Smooth muscle cell of the pulmonary artery (primary cell): ENCODE measurements at places on chromosomes 16 and 17. TPM values are rescaled to one million over a fixed set of nuclear protein-coding genes. Genes with fewer than 3 reads are reported as not detected.

RIPOR1 gene
- 64.4 and 104 TPM in 2 replicates for total RNA-seq

NPIPB9 gene
- total RNA-seq = 0.72 and 1.7 TPM in 2 replicates

TMEM238L gene
- total RNA-seq = not detected in 2 replicates

GJC1 gene
- 27.7 and 40.1 TPM in 2 replicates for total RNA-seq

HNF1B gene
- total RNA-seq = not detected in 2 replicates

CRHR1 gene
- not detected in 2 replicates for total RNA-seq

CES3 gene
- 0.39 and 1.2 TPM in 2 replicates for total RNA-seq

PITPNM3 gene
- 2.4 and 3.8 TPM in 2 replicates for total RNA-seq

NOXO1 gene
- not detected in 2 replicates for total RNA-seq

CDR2 gene
- total RNA-seq = 37.9 and 38.1 TPM in 2 replicates

SPN gene
- not detected in 2 replicates for total RNA-seq

TBC1D3G gene
- total RNA-seq = 0.07 TPM in 1 of 2 replicates, not detected in the other

TOM1L2 gene
- total RNA-seq = 42.6 and 45.9 TPM in 2 replicates

TBC1D3B gene
- 1.5 and 4.9 TPM in 2 replicates for total RNA-seq

SHISA9 gene
- 0.03 TPM in 1 of 2 replicates, not detected in the other for total RNA-seq

PPM1E gene
- total RNA-seq = 0.07 and 0.13 TPM in 2 replicates

CDC27 gene
- total RNA-seq = 127 and 146 TPM in 2 replicates

HOXB5 gene
- 0.20 and 0.50 TPM in 2 replicates for total RNA-seq

FNDC8 gene
- not detected in 2 replicates for total RNA-seq

KRTAP9-4 gene
- not detected in 2 replicates for total RNA-seq

GCGR gene
- total RNA-seq = not detected in 2 replicates

COX4I1 gene
- 298 and 306 TPM in 2 replicates for total RNA-seq

KRTAP9-3 gene
- not detected in 2 replicates for total RNA-seq
